ENCODE measurements at places on chromosomes 7 and 10. TPM values are rescaled to one million over a fixed set of nuclear protein-coding genes. Genes with fewer than 3 reads are reported as not detected.

Gene PRKAR2B
- total RNA-seq: 1.1 TPM

Gene GNG11
- total RNA-seq: 8.5 TPM

Gene SEMA3C
- total RNA-seq: 311 TPM

Gene HHEX
- total RNA-seq: 9.2 TPM

Gene GARIN1A
- 1.3 TPM for total RNA-seq

Gene SUV39H2
- total RNA-seq: 6.4 TPM

Gene SPDYE1
- not detected for total RNA-seq

Gene SLC18A2
- total RNA-seq: under 0.01 TPM

Gene PLEKHS1
- total RNA-seq: not detected

Gene EPO
- total RNA-seq: not detected

Gene GRID1
- 0.46 TPM for total RNA-seq

Gene SPDYE3
- not detected for total RNA-seq

Gene OR2AE1
- 0.26 TPM for total RNA-seq

Gene GALNT17
- 0.13 TPM for total RNA-seq

Gene ANLN
- total RNA-seq: 11.5 TPM

Gene CDH23
- 0.13 TPM for total RNA-seq

Gene CRTAC1
- 0.07 TPM for total RNA-seq

Gene SDK1
- 0.78 TPM for total RNA-seq

Gene PRSS37
- not detected for total RNA-seq

Gene TRIM56
- total RNA-seq: 43.8 TPM
